ENCODE measurements at places on chromosomes 7 and 10.
A peak's percentile ranks its signal among the peaks of the same experiment; 100 is the strongest.

DNA sequence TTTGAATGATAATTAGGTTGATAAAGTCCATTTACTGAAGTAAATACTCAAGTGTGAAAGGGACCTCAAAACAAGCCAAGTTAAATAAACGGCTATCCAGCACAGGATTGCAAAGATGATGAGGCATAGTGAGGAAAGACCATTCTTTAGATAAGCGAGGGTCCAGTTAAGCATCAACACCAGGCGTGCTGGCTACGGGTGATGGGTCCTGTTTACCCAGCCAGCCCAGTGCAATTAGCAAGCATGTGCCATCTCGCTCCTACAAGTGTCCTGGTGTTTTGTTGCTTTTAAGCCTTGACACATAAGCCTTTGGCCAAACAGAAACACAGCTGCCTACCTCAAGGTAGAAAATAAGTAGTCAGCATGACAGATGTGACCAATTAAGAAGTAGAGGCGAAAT lies 7.1 kb downstream of the NEBL start:
- DNase-seq: no peak

DNA sequence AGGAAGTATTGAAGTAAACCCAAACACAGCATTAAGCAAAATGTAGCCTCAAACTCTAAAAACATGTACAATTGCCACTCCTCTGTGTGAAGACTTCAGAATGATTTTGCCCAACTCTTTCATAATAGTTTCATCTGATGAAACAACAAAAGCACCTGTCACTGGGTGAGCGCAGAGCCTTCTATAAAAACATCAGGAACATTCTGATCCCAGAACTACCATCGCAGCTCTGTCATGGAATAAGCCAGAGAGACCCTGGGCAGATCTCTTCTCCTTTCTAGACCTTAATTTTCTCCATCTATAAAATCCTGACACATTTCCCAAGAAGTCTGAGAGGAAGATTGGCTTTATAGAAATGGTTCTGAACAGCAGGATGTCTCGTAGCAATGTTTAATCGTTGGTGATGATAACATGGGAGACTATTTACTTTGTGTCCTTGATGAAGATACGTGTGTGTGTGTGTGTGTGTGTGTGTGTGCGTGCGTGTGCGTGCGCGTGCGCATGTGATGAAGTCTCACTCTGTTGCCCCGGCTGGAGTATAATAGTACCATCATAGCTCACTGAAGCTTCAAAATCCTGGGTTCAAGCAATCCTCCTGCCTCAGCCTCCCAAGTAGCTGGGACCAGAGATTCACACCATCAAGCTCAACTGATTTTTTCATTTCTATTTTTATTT lies 198.0 kb downstream of the KIAA1217 start:
- DNase-seq: no peak

DNA sequence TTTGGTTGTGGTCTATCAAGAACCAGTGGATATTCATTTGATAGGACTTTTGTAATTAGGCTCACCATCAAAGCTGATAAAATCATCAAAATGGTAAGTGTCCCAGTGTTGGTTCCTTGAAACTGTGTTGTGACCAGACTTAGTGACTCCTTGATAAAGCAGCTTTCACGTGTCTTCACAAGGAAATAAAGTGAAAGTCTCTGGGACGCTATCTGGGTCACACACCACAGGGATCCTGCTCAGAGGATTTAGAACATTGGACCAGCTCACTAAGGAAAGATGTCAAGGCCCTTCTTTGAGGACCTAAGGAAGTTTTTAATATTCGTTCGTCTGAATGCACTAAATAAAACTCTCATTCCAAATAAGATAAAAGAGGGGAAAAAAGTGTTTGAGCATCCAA lies 193.1 kb downstream of the RNLS start:
- DNase-seq: no peak

GRCh38 chr10:47456079-47456785 lies 27.7 kb downstream of the ANXA8 start:
- no peak for DNase-seq

DNA sequence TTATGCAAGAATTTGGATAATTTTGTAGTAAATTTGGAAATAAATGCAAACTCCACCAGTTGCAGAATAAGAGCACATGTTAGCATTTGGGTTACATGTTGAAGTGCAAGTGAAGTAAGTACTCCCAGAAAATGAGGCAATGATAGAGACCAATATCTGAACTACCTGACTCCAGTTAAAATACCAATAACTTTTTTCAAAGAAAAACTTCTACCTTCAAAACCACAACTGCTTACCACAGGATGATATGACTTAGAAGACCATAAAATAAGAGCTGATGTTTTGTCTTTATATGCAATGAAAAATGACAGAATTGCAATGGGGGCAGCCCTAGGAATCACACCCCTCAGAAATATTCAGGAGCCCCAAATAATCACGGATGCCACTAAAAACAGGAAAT lies 561.6 kb upstream of the TEX47 start:
- no peak for DNase-seq

- DNase-seq: no peak
Observed at GRCh38 chr7:24827589-24827988, 70.3 kb upstream of the GSDME start.

- no peak for DNase-seq
Observed at GRCh38 chr7:121924269-121925186, 51.6 kb downstream of the PTPRZ1 start.

- peak; percentile 29 for DNase-seq
Observed at GRCh38 chr10:60384708-60385398, 4.8 kb downstream of the ANK3 start.

DNA sequence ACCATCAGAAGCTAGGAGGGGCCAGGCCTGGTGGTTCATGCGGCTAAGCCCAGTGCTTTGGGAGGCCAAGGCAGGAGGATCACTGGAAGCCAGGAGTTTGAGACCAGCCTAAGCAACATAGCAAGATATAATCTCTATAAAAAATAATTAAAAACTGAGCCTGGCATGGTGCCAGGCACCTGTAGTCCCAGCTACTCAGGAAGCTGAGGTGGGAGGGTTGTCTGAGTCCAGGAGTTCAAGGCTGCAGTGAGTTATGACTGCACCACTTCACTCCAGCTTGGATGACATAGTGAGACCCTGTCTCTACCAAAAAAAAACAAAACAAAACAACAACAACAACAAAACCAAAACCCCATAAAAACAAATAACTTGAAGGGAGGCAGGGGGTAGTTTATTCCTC lies 172.9 kb upstream of the FAM171A1 start:
- DNase-seq: no peak

DNA sequence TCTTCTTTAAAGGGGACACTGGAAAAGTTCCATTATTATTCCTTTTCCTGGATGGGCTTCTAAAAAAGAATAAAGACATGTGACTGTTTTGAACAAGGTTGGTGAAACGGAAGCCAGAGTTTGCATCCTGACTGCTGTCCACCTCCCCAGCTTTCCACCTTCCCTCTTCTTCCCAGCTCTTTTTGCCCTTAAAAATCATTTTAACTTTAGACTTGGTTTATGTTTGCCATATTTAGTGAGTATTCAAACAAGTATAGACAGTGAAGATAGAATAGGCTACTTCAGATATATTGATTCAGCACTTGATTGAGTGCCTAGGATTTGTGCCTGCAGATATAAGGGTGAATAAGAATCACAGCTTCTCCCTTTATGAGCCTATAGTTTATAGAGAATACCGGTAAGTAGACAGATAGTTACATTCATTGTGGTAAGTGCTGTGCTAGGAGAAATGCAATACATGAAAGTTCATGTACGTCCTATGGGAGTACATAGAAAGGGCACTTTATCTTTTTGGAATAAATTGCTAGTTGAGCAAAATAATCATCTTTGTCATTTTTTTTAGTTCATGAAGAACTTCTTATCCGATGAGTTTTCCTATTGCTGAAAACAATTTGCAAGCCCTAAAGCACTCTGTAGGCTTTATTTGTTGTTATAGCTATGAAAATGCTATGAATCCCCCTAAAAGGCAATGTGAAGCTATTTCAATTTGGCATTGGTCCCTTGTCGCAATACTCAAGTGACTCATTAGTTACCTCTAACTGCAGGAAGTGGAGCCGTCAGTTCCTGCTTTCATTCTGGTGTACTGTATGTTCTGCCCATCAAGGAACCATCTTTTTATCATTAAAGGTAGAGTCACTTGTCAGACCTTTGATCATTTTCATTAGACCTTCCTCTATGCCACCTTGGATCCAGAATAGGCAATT lies 57.2 kb upstream of the STRIP2 start:
- no peak for DNase-seq

GRCh38 chr10:132912713-132913558 lies 29.4 kb downstream of the CFAP46 start:
- no peak for DNase-seq

DNA sequence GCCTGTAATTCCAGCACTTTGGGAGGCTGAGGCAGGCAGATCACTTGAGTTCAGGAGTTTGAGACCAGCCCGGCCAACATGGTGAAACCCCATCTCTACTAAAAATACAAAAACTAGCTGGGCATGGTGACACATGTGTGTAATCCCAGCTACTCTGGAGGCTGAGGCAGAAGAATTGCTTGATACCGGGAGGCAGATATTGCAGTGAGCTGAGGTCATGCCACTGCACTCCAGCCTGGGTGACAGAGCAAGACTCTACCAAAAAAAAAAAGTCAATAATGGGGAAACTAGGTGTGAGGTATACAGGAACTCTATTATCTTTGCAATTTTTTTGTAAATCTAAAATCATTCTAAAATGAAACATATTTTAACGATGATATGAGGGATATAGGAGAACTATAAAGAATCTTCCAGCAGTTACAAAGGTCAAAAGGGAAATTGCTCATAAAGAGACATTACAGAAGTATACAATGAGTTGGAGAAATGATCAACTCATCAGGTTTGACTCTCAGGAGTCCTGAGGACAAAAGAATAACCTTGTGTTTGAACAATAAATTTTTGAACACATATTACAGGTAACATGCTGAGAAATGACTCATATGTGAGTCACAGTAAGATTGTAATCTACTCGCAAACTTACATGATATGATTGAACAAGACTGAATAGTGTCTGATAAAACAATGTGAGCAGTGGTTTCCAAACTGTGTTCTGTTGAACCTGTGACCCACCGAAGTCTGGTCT lies 272.6 kb downstream of the FGFR2 start:
- no peak for DNase-seq

DNA sequence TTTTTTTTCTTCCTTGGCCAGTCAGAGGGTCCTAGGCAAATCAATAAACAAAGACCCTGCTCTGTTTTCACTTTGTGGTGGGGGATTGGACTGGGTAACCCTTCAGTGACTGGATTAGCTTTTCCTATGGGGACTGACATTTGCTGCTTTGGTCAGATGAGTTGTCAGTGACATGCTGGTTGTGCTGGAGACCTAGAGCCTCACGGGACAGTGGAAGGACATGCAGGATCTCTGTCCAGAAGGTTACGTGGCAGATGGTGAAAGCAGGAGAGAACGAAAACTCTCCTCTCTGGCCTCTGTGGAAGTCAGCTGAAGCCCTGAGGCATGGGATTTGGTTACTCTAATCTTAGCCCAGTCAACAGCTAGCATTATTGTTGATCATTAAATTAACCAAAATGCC lies 90.0 kb upstream of the BMPER start:
- DNase-seq: no peak

DNA sequence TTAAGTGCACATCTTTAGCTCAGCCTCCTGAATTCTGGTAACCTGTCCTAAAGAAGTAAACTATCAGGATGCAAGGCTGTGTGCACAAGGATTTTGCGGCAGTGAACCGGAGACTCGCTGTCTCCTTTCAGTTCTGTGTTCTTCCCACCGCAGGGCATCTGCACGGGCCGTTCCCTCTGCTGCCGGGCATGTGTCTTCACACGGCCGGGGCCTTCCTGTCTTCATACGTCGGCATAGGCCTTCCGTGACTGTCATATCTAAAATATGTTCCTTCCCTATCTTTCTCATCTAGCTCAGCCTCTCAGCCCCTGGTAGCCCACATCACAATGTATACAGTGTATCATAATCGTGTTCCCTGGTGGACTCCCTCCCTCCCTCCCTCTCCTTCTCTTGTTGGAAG lies 16.4 kb downstream of the PALD1 start:
- peak; percentile 36 for DNase-seq

- DNase-seq: no peak
Observed at GRCh38 chr7:141906285-141906684, 9.9 kb upstream of the OR9A4 start.

- DNase-seq: no peak
Observed at GRCh38 chr10:102951316-102951715, 33.2 kb downstream of the CNNM2 start.

- DNase-seq: no peak
Observed at GRCh38 chr7:140810385-140810784, 113.9 kb downstream of the NDUFB2 start.

DNA sequence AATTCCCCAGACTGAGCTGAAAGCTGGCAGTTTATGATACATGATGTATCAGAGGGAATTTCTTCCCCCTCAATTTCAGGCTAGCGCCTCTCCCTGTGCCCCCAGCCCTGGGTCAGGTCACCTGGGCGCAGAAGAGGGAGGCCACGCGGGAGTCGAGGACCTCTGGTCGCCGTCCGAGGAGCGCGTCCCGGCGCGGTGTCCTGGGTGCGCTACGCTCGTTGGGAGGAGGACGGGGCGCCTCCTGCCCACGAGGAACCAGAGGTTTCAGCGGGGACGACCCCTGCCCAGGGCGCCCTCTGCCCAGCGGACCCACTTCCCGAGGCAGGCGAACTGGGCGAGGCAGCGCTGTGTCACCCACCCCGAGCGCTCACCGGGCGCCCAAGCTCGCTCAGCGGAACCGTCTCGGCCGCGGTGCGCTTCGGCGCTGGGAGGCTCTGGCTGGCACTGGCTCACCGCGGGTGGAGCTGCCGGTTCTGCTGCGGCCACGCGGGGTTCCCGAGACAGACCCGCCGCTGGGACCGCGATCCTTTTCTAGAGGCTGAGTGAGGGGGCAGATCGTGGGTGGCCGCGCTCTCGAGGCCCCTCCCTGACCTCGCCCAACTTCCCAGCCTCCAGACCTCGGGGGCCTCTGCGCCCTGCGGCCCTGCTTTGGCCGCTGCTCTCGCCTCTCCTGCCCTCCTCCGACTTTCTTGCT lies at the start of gene FAM237B:
Gene FAM237B, minus strand, starts transcription at position 504 of the 694 bp plus-strand sequence. CDS start 1,556 bp downstream, outside the sequence.
- DNase-seq: no peak

GRCh38 chr10:122316224-122316884 lies 45.3 kb downstream of the BTBD16 start:
- DNase-seq: no peak

All from mucosa of gallbladder (tissue), 1 donor.